ENCODE measurements at places on chromosomes 4 and X. TPM values are rescaled to one million over a fixed set of nuclear protein-coding genes. Genes with fewer than 3 reads are reported as not detected.
A peak's percentile ranks its signal among the peaks of the same experiment; 100 is the strongest.

Gene PRSS12
- 0.54 TPM for polyA plus RNA-seq

Gene PPP2R2C
- 0.39 TPM for polyA plus RNA-seq

GRCh38 chrX:153766871-153767673, 3.0 kb downstream of the PLXNB3 start:
- DNase-seq, result no peak

DNA sequence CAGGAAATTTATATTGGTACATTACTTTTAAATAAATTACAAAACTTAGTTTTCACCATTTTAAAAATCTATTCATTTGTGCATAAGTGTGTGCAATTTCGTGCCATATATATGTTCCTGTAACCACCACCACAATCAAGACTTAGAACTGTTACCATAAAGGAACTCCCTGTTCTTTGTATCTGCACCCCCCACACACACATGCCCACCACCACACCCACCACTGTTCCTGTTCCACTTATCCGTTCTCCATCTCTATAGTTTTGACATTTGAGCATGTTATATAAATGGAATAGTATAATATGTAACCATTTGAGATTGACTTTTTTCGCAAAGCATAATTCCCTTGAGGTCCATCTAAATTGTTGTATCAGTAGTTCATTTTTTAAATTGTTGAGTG, 73.7 kb downstream of the TAF1 start:
- DNase-seq, result no peak

GRCh38 chrX:45795546-45795945, 594.9 kb upstream of the DIPK2B start:
- no peak for DNase-seq

DNA sequence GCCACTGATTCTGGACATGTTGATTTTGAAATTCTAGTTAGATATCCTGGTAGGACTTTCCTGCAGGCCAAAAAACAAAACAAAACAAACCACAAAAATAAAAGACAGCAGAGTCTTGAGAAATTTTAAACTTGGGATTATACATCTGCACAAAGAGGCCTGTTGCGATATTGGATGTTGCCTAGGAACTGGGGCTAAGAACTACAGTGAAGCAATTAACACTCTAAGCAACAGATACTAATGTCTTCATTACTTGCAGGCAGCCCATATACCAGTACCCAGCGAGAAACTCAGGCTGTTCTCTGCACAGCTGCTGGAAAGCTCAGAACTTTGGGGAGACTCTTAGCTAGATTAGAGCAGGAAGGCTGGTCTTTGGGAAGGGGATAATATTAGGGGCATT, 69.1 kb upstream of the SCOC start:
- DNase-seq, result no peak

DNA sequence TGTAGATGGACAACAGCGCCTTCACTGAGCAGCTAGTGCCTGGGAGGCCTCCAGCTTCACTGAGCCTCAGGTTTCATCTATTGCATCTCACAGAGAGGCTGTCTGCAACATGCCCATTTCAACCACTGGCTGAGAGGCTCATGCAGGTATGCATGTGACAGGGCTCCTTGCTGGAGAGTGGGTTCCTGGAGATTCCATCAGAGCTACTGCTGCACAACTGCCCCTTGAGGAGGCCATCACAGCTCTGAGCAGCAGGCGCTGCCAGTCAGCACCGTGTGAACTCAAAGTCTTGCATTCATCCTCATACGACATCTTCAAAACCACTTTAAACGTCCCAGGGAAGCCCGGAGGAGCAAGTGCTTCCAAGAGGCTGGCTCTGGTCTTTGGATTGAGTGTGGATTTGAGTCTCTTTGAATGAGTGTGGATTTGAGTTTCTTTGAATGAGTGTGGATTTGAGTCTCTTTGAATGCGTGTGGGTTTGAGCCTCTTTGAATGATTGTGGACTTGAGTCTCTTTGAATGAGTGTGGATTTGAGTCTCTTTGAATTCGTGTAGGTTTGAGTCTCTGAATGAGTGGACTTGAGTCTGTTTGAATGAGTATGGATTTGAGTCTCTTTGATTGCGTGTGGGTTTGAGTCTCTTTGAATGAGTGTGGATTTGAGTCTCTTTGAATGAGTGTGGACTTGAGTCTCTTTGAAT, 8.7 kb downstream of the P2RY8 start:
- DNase-seq, result no peak

DNA sequence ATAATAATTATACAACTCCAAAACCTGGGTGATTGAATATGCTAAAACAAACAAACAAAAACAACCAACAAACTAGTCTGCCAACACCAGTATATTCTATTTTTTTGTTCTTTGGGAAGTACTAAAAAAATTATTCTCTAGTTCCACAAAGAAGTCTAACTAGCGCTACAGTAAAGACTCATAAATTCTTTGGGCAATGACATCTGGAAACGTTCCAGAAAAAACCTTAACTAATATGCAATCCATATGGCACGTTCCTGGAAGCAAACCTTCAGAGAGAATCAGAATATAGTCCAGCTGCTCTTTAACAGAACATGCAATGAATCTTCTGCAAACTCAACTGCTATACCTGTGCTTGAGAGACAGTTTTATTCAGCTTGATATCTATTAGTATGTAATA, 500.1 kb downstream of the TRAM1L1 start:
- no peak for DNase-seq

DNA sequence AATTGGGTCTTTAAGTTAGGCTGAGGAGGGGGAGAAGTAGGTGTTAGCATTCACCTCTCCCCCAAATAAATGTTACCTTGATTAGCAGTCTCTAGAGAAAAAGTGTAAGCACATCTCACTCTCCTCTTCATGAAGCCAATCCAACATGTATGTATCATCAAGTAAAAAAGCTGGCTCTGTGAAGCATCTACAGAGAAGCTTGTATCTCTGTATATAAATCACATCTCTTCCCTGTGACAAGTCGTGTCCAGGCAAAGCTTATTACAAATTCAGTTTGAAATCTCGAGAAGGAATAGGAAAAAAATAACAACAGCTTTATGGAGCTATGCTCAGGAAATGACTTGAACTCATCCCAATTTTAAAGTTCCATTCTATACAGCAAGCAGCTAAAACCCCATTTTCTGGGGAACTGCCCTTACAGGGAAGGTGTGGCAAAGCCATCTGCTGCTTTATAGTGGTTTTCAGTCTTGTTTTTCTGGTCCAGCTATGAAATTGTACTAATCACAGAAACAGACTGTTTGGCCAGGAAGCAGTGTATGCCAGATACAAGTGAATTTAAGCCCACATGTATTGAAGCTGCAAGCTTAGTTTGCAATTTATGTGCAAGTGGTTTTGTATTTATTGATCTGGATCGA, 313.3 kb upstream of the NOCT start:
- DNase-seq, result no peak

DNA sequence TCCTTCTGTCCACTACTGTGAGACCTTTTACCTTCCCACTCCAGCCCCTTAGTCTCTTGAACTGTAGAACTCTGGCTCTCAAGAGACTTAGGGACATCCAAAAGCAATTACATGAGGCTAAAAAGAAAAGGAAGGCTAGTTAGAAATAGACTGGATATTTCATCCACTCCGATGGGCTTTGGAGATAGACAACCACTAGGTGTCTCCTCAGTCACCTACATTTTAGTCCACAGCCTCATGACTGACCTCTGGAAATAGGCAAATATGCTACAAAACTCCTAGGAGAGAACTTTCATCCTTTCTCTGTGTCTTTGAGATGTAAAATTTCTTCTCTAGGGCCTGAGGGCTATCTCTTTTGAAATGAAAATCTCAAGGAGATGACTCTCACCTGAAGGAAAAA, 45.1 kb upstream of the LAMP2 start:
- DNase-seq, result peak; percentile 4

DNA sequence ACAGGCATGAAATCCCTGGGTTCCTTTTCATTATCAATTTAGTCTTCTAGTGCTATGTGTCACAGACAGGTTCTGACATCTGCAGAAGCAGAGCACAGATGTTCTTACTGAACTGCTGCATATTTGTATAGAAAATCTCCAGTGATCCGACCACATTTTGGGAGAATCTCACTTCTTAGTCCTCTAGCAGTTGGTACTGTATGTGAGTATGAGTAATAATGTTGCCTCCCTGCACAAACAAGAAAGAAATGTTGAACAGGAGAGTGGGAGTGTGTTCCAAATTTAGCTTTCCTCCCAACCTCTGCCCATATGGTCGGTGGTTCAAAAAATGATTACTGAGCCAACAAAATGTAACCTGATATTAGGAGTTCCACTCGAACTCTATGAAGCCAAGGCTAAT, 165.3 kb upstream of the GPC4 start:
- no peak for DNase-seq

DNA sequence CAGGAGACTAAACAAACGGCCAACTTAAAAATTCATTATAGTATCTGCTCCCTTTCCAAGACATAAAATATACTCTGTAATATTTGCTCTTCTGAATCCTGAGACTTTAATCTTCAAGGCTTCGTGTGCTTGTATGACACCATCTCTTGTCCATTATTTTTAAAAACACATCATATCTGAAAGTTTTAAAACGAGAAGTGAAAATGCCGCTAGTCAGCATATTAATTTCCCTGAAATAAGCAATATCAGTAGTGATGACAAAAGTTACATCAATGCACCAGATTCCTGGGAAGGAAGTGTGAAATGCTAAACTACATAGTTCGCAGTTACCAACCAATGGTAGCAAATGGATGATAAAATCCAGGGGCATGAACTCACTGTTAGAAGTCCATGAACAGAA, 66.8 kb upstream of the EXOC1L start:
- DNase-seq, result no peak

Measured in kidney (tissue), 22 donors.